ENCODE measurements at places on chromosomes 16 and 17. TPM values are rescaled to one million over a fixed set of nuclear protein-coding genes. Genes with fewer than 3 reads are reported as not detected.
A peak's percentile ranks its signal among the peaks of the same experiment; 100 is the strongest.

The TMED6 gene
- 0.56 TPM for total RNA-seq

- peak; percentile 98 for DNase-seq
Measured at GRCh38 chr16:2003827-2004641, 5.6 kb downstream of the ZNF598 start.

The VAT1 gene
- total RNA-seq, result 115 TPM

- DNase-seq, result no peak
Measured at GRCh38 chr16:56800355-56800754, 64.7 kb upstream of the SLC12A3 start.

DNA sequence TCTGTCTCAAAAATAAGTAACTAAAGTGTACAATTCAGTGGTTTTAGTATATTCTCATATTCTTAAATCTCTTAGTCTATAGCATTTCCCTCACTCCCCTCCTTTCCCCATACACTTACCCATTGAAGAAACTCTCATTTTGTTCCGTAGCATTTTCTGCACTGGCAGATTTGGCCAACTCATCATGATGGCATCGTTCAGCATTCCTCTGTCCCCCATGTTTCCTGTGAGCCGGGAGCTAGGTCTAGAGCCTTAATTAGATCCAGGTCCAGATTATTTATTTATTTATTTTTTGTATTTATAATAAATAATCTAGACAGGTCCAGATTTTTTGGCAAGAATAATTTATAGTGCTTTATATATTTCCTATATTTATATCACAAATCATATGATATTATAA is 31.0 kb downstream of the HEATR3 start:
- no peak for DNase-seq
